ENCODE measurements at places on chromosomes 11 and 22.

DNA sequence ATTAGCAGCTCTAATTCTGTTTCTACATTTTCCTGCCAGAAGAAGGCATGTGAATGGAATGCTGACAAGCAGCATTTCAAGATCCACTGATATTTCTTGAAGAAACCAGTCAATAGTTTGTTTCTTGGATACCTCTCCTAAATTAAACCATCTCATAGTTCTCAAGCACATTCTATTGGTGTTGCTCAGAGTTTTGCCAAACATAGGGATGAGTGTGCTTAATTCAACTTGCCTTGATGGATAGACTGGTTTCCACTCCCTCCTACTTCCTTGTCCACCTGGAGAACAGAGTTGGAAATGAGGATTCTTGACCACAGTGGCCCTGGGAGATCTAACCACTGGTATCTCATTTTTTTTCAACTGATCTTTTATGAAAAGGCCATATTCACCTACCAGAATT lies 29.8 kb upstream of the DDX10 start:
- DNase-seq: no peak

GRCh38 chr11:100776212-100776896 lies 89.3 kb downstream of the ARHGAP42 start:
- DNase-seq: no peak

- DNase-seq: no peak
Observed at GRCh38 chr11:132972565-132972964, 559.7 kb downstream of the OPCML start.

- no peak for DNase-seq
Observed at GRCh38 chr22:35802885-35803284, 85.2 kb downstream of the APOL5 start.

DNA sequence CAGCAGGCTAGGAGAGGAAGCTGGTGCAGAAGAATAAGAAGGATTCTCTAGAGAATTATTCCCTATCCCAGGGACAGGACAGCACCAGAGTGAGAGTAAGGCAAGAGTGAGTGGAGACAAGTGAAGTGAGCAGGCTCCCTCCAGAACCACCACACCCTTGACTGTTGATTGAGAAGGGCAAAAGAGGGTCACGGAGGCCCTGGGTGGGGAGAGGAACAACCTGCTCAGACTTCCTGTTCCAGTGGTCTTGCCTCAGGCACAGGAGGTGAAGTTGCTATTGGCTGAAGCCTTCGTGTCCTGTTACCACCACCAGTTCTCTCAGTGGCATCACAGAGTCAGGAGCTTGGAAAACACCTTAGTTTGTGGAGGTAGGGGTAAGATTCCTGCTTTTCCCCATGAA lies 51.7 kb upstream of the CCDC89 start:
- no peak for DNase-seq
